ENCODE measurements at places on chromosomes 3 and 15. TPM values are rescaled to one million over a fixed set of nuclear protein-coding genes. Genes with fewer than 3 reads are reported as not detected.

- no peak for DNase-seq
Observed at GRCh38 chr3:58388550-58389091, 45.0 kb downstream of the PDHB start.

DNA sequence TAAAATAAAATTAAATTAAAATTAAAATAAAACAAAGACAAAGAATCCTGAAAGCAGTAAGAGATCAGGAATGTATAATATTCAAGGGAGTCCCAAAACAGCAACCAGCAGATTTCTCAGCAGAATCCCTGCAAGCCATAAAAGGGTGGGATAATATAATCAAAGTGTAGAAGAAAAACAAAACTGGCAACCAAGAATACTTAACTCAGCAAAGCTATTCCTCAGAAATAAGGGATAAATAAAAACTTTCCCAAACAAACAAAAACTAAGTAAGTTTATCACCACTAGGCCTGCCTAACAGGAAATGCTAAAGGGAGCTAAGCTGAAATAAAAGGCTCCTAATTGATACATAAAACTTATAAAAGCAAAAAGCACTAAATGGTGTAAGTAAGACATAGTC, 29.8 kb downstream of the THBS1 start:
- no peak for DNase-seq

GRCh38 chr3:189718215-189718614, 87.0 kb downstream of the TP63 start:
- DNase-seq = no peak

GRCh38 chr15:62566248-62566647, 401.2 kb upstream of the C2CD4B start:
- DNase-seq = no peak

DNA sequence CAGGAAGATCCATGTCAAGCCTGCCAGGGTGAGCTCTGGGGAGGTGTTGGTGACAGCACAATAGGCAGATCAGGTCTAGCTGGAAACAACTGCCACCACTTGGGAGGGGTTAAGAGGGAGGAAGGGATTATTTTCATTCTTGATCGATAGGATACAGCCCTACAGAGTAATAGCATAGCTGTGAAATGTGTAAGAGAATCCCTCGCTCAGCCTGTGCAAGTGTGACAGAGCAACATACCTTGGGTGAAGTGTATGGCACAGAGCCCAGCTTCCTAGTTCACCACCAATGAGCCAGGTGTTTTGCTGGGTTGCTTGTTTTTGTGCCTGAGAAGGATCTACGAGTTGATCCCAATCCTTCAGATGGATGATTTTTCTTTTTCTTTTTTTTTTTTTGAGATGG, 9.2 kb upstream of the DCUN1D1 start:
- no peak for DNase-seq

GRCh38 chr3:99711351-99711750, 73.0 kb downstream of the COL8A1 start:
- DNase-seq = no peak

DNA sequence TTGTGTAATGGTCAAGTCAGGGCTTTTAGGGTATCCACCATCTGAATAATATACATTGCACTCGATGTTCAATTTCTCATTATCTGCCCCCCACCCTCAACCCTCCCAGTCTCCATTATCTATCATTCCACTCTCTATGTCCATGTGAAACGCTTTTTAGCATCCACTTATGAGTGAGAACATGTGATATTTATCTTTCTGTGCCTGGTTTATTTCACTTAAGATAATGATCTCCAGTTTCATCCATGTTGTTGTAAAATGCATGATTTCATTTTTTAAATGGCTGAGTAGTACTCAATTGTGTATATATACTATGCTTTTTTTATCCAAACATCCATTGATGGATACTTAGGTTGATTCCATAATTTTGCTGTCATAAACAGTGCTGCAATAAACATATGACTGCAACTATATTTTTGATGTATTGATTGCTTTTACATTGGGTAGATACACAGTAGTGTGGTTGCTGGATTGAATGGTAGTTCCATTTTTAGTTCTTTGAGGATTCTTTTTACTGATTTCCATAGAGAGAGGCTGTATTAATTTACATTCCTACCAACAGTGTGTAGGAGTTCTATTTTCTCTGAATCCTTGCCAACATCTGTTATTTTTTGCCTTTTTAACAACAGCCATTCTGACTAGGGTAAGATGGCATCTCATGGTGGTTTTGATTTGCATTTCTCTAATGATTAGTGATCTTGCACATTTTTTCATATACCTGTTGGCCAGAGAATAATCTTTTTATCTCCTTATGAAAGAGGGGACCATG, 332.9 kb upstream of the TGFBR2 start:
- DNase-seq = no peak

DNA sequence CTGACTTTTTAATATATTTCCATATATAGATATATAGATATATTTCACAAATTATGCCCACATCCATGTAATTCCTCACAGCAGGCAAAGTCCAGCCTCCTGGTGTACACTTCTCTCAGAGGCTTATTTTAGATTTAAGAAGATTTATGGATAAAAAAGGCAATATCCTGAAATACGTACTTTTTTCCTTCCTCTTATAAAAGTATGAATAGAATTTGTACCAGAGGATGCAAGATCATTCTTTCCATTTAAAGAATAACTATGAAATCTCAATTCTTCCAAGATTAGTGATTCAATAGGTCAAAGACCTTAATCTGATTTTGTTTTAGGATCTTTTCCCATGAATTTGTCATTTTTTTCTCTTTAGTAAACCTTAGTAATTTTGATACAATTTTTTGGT, 597.9 kb upstream of the TBL1XR1 start:
- DNase-seq = no peak

DNA sequence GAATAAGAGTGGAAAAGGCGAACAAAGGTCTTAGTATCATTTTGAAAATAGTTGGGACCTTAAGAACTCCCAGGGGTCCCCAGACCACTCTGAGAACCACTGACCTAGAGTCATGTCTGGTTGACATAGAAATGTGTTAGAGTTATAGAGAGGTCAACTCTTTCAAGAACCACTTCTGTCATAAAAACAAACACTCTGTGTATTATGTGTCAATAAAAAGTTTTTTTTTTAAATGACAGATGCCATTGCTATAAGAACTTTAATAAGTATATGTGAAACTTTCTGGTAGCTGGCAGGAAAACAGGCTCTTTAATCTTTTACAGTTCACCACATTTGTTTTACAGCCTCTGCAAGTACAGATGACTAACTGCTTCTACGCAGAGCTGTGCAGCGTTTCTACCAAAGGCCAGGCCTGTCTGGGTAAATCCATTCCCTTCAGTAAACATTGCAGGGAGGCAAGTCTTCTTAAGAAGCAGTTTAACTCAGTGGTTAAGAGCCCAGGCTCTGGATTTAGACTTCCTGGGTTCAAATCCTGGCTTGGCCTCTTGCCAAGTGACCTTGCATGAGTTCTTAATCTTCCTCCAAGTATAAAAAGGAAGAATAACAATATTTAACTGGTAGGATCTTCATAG, 56.6 kb downstream of the RFTN1 start:
- no peak for DNase-seq

DNA sequence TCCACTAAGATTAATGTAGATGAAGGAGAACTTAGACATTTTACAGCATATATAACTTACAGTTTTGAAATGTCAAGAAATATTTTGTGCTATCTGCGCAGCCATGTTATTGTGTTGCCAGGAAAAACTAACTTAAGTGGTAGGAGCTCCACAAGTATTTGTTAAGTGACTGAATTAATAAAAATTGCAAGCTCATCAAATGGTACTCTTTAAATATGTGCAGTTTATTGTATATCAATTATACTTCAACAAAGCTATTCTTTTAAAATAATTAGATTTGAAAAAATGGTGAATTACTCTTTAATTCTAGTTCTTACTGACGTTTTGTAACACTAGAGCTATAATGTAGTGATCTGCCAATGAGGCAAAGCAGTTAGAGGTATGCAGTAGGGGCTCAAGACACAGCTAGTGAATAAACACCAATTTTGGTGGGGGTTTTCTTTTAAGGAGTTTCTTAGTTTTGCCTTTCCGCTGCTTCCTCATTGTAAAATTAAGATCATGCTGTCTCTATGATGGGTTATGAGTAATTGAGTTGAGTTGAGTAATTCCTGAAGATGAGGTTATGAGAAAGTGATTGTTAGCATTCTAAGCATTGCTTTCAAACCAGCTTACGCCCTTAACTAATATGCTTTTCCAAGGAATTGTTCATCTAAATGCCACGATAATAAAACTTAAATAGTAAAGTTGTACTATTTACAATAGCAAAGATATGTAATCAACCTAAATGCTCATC, 10.9 kb upstream of the LXN start:
- DNase-seq = no peak

GRCh38 chr3:74630602-74631001, 16.1 kb upstream of the CNTN3 start:
- DNase-seq = no peak

DNA sequence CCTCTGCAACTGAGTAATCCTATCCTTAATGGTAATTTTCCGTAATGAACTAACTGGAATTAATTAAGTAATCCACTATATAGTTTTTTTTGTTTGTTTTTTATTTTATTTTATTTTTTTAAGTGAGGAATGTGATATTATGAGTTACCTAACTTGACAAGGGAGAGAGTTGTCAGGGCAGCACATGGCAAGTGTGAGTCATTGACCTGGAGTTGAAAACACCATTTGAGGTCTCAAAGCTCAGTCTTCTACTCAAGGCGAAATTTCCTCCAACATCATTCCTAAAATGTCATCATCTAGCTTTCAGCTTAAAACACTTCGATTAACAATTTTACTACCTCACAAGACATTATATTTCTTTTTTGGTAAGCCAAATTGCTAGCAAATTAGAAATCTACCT, 87.8 kb downstream of the NECTIN3 start:
- no peak for DNase-seq

- DNase-seq = no peak
Observed at GRCh38 chr15:59379531-59379930, 6.9 kb upstream of the MYO1E start.

DNA sequence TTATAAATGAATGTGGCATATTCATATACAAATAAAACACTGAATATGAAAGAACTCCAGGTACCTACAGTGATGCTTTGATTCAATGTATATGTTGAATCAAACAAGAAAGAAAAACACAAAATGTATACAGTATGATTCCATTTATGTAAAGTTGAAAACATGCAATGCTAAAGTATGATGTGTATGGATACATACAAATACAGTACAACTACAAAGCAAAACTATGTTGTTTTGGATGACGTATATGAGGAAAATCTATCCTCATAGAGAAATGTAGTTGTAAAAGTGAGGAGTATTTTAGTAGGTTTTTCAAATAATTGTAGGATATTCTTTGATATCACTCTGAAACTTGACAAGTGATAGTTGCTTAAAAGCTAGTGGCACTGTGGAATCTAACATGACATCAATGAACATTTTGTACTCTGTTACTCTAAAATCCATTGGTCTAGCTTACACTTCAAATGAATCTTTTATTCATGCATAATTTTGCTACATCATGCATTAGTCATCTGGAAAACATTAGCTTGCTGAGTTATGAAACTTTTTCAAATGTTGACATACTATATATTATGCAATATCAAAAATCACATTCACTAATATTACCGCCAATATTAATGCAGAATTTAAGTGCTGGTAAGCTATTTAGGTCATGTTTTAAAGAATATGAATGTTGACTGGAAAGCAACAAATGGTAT, 278.1 kb upstream of the CHRNA7 start:
- DNase-seq = no peak

DNA sequence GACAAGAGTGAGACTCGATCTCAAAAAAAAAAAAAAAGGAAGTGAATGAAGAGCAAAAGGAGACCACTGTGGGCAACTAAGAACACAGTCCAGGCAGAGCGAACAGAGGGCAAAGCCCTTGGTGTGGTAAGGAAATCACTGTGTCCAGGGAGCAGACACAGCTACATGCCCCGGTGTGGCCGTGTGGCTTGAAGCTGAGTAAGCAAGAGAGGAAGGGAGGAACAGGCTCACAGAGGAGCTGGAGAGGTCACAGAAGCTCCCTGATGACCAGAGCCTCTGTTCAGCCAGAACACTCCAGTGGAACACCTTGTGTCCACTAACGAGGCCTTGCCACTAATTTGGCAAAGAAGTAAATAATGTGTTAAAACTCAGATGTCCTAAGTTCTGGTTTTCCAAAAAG, 60.6 kb upstream of the GATA2 start:
- DNase-seq = no peak

GRCh38 chr15:63238796-63239195, 38.6 kb upstream of the APH1B start:
- DNase-seq = no peak

DNA sequence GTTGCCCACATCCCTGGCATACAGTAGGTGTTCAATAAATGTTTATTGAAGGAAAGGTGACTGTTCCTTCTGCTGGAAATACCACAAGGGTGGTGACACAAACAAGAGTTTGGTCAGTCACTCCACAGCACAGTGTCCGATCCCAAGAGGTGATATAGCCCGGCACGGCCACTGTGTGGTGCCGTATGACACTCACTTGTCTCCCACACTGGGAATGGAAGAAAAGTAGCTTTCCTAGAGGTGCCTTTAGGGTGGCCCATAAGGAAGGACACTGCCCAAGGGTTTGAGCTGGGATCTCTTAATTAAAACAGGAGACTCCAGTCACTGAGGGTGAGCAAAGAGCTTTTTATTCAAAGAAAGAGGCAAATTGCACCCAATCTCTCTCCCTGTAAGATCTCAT, 40.5 kb downstream of the TGM4 start:
- no peak for DNase-seq

GRCh38 chr3:142596726-142597088, 514 bp downstream of the PLS1 start:
- DNase-seq = no peak

- DNase-seq = no peak
Observed at GRCh38 chr3:12586403-12586802, 29.5 kb downstream of the MKRN2 start.

- no peak for DNase-seq
Observed at GRCh38 chr3:141471160-141471559, 15.7 kb upstream of the RASA2 start.

- DNase-seq = no peak
Observed at GRCh38 chr3:167863811-167864551, 128.5 kb downstream of the SERPINI1 start.

DNA sequence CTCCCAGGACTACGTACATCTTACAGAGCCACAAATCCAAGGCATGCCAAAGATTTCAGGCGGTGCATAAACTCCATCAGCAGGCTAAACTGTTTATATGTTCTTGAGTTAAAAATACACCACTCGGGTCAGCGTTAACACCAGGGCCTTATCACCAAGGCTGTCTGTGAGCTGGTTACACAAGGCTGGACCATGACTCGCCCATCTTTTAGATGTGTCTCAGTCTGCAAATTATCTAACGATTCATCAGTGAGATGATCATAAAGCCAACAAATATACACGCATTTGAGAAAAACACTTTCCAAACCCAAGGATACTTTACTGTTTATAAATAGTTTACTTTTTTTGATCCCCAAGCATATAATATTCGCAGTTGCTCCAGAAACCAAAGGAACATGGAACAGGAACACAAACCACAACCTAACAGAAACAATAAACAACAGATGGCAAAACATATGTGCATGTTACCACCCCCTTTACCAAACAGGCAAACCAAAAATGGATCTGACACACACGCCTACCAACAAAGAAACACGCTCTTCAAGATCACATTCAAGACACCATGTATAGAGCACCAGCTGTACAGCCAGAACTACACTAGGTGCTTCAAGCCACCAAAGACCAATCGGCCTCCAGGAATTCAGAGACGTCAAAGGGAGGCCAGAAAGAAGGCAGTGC, 15.4 kb downstream of the LRIG1 start:
- DNase-seq = no peak

The TRIM42 gene
- not detected for total RNA-seq

The ATP2C1 gene
- total RNA-seq = 51.9 TPM

The CCR9 gene
- total RNA-seq = not detected

The ALG1L2 gene
- 0.68 TPM for total RNA-seq

The ATP8B4 gene
- total RNA-seq = 9.7 TPM

The ICE2 gene
- total RNA-seq = 29.0 TPM

The TRAT1 gene
- 0.50 TPM for total RNA-seq

The PLCH1 gene
- 1.3 TPM for total RNA-seq
